Daoy (cell line): ENCODE measurements at places on chromosomes 4 and X. TPM values are rescaled to one million over a fixed set of nuclear protein-coding genes. Genes with fewer than 3 reads are reported as not detected.
A peak's percentile ranks its signal among the peaks of the same experiment; 100 is the strongest.

DNA sequence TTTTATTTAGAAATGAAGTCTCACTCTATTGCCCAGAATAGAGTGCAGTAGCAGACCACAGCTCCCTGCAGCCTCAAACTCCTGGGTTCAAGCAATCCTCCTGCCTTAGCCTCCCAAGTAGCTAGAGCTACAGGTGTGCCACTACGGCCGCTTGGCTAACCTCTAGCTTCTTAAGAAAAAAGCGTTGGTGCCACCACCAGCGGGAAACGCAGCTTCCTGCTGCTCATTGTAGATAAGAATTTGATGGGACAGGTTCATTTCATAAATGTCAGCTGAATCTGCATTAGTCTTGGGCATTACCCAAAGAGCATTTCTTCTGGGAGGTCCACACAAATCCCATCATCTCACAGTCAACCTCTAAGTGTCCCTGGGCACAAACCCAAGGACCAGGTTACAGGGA, 33.2 kb upstream of the NAP1L5 start:
- no peak for DNase-seq

The LRAT gene
- total RNA-seq, result 0.03 and 0.17 TPM in 2 replicates

- no peak for DNase-seq
Measured at GRCh38 chr4:67891645-67892044, 7.8 kb upstream of the TMPRSS11D start.

GRCh38 chr4:3520796-3521600, 11.2 kb downstream of the LRPAP1 start:
- no peak for DNase-seq

- DNase-seq, result no peak
Measured at GRCh38 chr4:184826691-184827270, 1.0 kb upstream of the ACSL1 start.

GRCh38 chrX:143500751-143501150, 16.5 kb downstream of the SPANXN3 start:
- DNase-seq, result no peak

The NLGN4X gene
- 0.11 TPM in 1 of 2 replicates, not detected in the other for total RNA-seq

GRCh38 chr4:20272411-20272872, 20.7 kb downstream of the SLIT2 start:
- peak; percentile 18 for DNase-seq

DNA sequence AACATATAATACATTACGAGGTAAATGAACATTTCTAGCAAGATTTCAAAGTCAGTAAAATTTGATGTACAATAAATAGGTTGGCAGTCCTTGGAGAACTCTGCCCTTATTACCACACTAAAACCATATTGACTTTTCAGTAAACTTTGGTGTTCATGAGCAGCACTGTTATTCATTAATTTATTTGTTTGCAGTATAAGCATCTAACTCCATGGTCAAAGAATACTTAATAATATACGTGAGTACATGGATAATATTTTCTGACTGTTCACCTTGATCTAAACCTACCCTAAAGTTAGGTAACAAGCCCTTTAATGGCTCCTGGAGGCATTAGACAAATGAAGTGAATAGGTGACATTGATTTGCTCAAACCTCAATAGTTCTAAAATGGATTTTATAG, 817.2 kb upstream of the FTHL17 start:
- no peak for DNase-seq

The PAGE1 gene
- total RNA-seq, result 22.4 and 35.4 TPM in 2 replicates

GRCh38 chr4:38774181-38774955, 8.4 kb downstream of the TLR10 start:
- no peak for DNase-seq

DNA sequence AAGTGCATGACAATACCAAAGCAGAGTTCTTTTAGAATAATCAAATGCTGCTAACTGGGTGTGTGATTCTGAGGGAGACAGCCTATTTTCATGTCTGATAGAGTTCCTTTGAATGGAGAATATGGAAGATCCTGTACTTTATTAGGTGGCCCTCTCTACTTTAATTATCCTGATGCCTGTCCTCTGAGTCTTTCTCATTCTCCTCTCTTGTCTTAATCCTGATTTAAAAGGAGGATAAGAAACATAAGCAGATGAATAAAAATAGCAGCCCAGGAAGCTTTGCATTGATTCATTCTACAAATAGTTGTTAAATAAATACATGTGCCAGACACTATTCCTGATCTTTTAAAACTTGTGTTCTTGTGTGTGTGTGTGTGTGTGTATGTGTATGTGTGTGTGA, 387.3 kb downstream of the SPRY1 start:
- no peak for DNase-seq

GRCh38 chr4:121510341-121510874, 129.6 kb upstream of the QRFPR start:
- peak; percentile 4 for DNase-seq

GRCh38 chr4:100290585-100290984, 100.3 kb upstream of the DDIT4L start:
- DNase-seq, result no peak
